ENCODE measurements at places on chromosomes 12 and 14.

DNA sequence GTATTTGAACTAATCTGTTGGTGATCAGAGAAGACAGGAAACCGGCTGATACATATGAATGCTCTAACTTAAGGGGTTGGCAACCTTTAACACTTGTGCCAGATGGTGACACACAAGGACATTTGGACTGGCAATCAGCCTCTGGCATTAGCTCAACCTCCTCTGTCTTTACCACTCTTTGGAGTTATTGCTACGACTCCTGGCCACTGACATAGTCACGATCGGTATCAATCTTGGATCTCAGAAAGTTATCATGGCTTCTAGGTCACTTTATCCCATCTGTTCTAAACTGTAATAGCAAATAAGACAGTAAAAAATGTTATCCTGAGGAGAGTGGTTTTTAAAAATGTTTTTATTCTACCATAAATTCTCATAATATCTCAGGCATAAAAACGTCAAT is 575.2 kb upstream of the MDGA2 start:
- no peak for DNase-seq

GRCh38 chr12:103858953-103859601 is 18.0 kb upstream of the NT5DC3 start:
- no peak for DNase-seq

DNA sequence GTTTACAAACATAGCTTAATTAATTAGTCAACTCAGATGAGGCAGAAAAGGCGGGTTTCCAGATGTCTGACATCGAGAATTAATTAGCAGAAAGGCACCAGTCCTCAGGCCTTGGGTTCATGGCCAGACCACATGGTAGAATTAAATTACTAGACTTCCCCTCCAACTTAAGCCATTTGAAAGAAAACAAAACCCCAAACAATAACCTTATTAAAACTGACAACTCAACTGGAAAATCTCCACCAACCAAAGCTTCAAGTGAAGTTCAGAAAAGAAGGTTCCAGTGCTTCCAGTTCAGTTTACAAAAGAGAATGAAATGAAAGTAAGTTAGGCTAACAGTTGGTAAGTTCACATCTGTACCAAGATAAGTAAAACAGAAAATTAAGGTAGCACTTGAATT is 349.5 kb downstream of the GRIN2B start:
- DNase-seq: no peak

- no peak for DNase-seq
These were observed 1.6 kb downstream of the SIX4 start for GRCh38 chr14:60722357-60723115.

DNA sequence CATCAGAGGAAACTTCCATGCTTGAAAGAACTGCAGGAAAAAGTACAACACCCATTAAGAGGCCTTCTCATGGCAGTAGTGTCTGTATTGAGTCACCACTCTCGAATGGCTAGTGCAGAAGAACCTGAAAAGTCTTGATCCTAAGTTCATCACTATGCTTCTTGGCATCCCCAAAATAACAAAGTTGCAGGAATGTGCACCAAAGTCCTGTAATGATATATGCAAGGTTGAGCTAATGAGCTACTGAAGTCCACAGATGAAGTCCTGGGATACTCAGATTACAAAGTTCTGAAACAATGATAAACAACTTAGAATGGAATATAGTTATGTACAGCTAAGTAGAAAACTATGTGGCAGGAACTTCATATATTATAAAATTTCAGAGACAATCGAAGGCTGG is 545.4 kb downstream of the FOXG1 start:
- DNase-seq: no peak

DNA sequence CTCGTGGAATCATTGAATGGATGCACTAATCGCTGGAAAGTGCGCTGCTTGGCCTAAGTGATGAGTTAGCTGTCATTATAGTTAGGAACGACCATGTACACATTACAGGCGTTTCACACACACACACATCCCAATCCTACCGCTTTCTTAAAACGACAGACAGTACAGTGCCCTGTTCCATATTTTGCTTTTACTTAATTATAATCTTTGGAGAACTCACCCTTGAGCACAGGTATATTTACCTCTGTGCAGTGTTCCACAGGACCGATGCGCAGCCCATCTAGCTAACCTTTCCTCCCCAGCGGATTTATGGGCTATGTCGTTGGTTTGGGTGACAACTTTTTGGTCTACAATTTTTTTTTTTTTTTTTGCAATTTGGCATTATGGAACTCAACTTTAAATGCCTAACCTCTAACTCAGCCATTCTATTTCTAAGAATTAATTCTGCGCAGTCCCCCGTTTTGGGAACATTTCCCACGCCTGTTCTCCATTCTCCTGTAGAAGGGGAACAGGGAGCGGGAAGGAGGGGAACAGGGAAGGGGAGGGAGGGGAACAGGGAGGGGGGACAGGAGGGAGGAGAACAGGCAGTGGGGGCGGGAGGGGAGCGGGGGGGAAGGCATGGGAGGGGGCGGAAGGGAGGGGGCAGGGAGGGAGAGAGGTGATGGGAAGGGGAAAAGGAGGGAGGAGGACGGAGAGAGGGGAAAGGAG is 663 bp upstream of the ULK1 start:
- DNase-seq: no peak

GRCh38 chr12:121996050-121996944 is 25.4 kb upstream of the BCL7A start:
- no peak for DNase-seq

GRCh38 chr12:3364661-3365462 is 126.1 kb upstream of the PRMT8 start:
- DNase-seq: no peak

- no peak for DNase-seq
These were observed 42.2 kb upstream of the KTN1 start for GRCh38 chr14:55537782-55538181.

DNA sequence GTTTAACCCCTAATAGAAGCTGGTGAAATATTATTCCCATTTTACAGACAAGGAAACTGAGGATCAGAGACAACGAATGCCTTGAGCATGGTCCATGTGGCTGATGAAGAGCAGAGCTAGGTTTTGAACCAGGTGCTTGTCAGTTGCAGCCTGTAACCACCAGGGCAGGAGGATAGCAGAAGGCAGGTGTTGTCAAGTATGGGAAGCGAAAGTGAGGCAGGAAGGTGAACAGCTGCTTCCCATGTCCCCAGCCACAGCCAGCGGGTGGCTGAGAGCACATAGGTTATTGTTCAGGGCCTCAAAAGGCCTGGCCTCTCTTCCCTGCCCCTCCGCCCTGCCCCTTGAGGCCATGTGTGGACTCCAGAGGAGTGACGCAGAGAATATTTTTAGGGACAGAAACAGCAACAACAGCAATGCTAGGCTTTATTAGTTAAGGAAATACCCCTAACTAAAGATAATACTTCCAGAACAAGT is 39.6 kb downstream of the IQSEC3 start:
- DNase-seq: no peak

- no peak for DNase-seq
These were observed 16.0 kb downstream of the CERS5 start for GRCh38 chr12:50151047-50151687.

DNA sequence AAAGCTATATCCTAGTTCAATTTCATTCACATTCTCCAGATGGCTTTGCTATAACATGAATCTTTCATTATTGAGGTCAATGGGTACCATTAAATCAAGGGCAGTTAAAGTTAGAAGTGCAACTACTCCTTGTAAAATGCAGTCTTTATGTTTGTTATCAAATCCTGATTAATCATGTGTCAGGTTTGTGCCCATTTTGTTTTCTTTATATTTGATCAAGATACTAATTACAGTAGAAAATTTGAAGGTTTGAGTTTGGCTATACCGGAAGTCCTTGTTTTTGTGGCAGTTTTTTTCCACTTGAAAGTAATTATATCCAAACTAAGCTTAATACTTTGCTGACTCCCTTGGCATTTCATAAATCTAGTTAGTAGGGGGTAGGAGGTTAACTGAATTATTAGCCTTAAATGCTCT is 513.0 kb downstream of the DIO2 start:
- DNase-seq: no peak

DNA sequence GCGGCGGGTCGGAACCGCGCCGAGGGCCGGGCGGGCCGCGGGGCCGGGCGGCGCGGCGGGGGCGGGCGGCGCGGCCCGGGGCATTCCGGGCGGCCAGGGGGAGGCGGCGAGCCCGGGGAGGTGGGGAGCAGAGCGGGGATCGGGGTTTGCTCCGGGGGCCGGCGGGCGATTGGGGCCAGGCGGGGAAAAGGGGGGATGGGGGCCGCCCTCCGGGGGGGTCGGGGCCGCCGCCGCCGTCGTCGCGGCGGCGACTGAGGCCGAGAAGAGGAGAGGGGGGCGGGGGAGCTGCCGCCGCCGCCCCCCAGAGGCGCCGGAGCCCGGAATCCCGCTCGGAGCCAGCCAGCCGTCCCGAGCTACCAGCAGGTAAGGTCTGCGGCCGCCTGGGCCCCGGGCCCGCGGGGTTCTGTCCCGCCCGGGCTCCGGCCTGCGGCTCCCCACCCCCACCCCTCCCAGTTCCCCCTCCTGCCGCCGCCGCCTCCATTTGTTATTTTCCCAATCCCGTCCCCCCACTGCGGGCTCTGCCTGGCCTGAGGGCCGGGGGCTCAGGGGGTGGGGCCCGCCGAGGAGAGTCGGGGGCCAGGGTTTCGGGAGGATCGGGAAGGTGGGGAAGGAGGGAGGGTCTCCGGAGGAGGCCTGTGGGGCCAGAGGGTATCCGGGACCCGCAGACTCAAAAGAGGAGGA is 403 bp downstream of the ATN1 start:
- DNase-seq: no peak

- DNase-seq: no peak
These were observed 766.2 kb downstream of the FLRT2 start for GRCh38 chr14:86296173-86296572.

DNA sequence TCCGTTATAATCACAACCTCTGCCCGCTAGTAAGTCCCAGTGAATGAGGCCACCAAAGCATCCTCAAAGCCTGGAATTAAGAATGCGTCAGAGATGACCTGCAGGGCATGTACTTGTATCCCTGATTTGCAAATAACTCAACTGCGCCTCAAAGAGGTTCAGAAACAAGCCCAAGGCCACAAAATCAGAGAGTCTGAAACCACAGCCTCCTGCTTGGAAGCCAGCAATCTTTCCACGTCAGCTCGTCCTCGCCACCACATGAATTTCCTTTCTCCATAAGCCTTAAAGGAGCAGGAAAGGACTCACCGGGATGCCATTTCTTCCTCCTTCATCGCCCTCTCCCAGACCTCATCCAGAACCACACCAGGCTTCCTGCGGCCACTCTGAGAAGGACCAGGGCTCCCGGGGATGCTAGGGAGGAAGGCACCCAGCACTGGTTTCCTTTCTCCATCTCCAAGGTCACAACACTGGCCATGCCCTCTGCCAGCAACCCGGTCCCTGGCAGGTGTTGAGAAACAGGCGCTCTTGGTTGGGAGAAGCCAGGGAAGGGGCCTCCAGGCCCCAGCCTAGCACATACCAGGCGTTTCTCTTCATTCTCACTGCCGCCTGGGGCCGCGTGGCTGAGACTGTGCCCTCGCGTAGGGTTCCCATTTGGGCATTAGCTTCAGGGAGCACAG is 191.2 kb upstream of the DIO3 start:
- DNase-seq: no peak

Measured in stimulated activated CD4-positive, alpha-beta T cell treated with anti-CD3 and anti-CD28 coated beads, Interleukin-1b, Interleukin-23, amount 100 ng/mL, for 1 hour (primary cell).